ENCODE measurements at places on chromosomes 3 and 15. TPM values are rescaled to one million over a fixed set of nuclear protein-coding genes. Genes with fewer than 3 reads are reported as not detected.

DNA sequence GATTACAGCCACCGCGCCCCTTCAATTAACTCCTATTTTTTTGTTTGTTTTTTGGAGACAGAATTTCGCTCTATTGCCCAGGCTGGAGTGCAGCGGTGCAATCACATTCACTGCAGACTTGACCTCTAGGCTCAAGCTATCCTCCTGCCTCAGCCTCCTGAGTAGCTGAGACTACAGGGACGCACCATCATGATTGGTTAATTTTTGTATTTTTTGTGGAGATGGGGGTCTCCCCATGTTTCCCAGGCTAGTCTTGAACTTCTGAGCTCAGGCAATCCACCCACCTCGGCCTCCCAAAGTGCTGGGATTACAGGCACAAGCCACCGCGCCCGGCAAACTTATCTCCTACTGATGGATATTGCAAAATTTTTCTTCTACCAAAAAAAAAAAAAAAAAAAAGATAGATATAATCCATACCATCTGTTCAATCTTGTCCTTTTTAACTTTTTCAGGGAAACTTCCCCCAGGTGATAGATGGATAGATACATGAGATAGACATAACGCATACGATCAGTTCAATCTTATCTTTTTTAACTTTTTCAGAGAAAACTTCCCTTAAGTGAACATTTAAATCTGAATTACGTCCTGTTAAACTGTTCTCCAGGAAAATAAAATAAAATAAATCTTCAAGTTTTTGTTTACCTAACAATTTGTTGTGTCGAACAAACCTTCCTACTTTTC lies 693 bp upstream of the RPSA start:
- DNase-seq, result no peak
- peak overlapping the region; percentile 83 for H3K4me3 ChIP-seq
- H3K27me3 ChIP-seq, result no peaks in the 10 kb centered on the region
- H3K27ac ChIP-seq, result peak overlapping the region; percentile 91
- peaks cover 17% of the 10 kb centered on the region for H3K4me1 ChIP-seq

DNA sequence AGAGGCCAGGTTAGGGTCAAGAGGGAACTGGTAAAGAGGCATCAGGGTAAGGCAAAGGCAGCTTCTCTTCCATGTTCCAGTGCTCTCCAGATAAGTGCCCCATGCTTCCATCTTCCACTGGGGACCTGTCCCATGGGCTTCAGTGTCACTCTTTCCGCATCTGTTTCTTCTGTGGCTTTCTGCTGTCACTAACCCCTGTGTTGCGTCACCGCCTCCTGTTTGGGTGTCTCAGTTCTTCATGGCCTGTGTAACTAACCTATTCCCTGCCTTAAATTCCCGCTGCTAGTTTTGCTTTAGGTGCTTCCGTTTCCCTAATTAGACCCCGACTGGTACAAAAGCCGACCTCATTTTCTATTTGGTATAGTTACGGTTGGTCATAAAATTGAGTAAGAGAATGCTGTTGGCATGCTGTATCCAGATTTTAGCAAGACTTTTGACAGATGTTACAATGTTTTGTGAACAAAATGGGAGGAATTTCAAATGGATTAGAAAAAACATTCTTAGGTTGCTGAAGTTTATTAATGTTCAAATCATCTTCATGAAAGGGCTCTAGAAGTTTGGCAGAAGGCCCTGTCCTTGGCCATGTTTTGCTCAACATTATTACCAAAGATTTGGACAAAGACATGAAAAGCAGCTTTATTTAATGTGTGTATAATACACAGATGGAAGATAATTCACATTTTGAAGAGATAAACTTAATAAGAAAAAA lies 245.3 kb downstream of the BBX start:
- H3K36me3 ChIP-seq, result no peaks in the 10 kb centered on the region
- H3K4me1 ChIP-seq, result peaks cover 8% of the 10 kb centered on the region
- DNase-seq, result peak; percentile 25

DNA sequence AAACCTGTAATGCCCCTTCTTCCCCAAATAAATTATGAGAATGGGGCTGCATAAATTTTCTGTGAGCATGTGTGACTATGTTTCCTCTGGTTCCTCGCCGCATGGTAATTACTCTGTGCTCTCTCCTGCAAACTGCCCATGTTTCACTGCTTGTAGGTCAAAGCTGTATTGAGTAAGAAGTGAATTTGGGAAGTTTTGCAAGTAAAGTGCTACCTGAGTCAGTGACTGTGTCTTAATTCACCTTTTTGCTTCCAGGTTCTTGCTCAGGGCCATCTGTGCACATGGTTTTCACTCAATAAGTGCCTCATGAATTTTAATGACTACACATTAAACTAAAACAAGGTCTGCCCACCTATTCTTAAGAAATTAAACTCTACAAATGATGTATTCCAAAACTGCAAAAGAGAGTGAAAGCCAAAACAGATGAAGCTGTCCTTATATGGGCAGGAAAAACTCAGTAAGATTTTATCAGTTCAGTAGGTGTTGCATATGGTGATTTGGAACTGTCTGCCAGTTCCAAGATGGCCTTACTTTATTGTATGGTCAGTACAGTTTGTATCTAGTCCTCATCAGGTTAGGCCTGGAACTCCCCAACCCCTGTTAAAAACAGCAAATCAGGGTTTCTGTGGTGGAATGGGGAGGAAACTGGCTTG lies 100.0 kb downstream of the LPP start:
- no peak overlapping the region for H3K27ac ChIP-seq
- no peaks in the 10 kb centered on the region for H3K27me3 ChIP-seq
- no peak for DNase-seq
- peaks cover 3% of the 10 kb centered on the region for H3K36me3 ChIP-seq
- no peak overlapping the region for H3K4me3 ChIP-seq
- peaks cover 8% of the 10 kb centered on the region for H3K4me1 ChIP-seq

GRCh38 chr3:139110072-139110830 lies 65.6 kb upstream of the PRR23C start:
- no peaks in the 10 kb centered on the region for H3K27me3 ChIP-seq
- no peaks in the 10 kb centered on the region for H3K36me3 ChIP-seq
- H3K4me1 ChIP-seq, result no peaks in the 10 kb centered on the region
- DNase-seq, result no peak
- no peak overlapping the region for H3K27ac ChIP-seq

GRCh38 chr3:32885283-32885901 lies 66.1 kb upstream of the CCR4 start:
- H3K27ac ChIP-seq, result peak overlapping the region; percentile 15
- H3K36me3 ChIP-seq, result no peaks in the 10 kb centered on the region
- no peaks in the 10 kb centered on the region for H3K27me3 ChIP-seq
- peaks cover 2% of the 10 kb centered on the region for H3K4me1 ChIP-seq

The ACOX2 gene
- 10.2 TPM for total RNA-seq

Measured in lung (tissue), 17 donors.